ENCODE measurements at places on chromosomes 12 and 14.

- DNase-seq = no peak
Observed at GRCh38 chr12:57615637-57616036, 4.4 kb downstream of the ARHGEF25 start.

GRCh38 chr12:124777399-124778372 lies 86.0 kb downstream of the SCARB1 start:
- DNase-seq = peak; percentile 50

- no peak for DNase-seq
Observed at GRCh38 chr12:74689929-74690328, 152.3 kb downstream of the ATXN7L3B start.

GRCh38 chr14:46048127-46048526 lies 603.5 kb downstream of the RPL10L start:
- DNase-seq = no peak

DNA sequence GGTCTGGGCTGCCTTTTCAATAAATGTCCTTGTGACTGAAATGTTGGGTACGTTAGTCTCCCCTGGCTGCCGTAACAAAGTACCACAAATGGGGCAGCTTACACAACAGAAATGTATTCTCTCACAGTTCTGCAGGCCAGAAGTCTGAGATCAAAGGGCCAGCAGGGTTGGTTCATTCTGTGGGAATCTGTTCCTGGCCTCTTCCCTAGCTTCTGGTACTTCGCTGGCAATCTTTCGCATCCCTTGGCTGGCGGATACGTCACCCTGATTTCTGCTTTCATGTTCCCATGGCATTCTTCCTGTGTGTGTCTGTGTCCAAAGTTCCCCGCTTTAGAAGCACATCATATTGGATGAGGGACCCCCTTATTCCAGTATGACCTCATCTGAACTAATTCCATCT lies 95.8 kb upstream of the NCOR2 start:
- DNase-seq = no peak

GRCh38 chr12:57488402-57489156 lies 711 bp downstream of the MARS1 start:
- DNase-seq = no peak

DNA sequence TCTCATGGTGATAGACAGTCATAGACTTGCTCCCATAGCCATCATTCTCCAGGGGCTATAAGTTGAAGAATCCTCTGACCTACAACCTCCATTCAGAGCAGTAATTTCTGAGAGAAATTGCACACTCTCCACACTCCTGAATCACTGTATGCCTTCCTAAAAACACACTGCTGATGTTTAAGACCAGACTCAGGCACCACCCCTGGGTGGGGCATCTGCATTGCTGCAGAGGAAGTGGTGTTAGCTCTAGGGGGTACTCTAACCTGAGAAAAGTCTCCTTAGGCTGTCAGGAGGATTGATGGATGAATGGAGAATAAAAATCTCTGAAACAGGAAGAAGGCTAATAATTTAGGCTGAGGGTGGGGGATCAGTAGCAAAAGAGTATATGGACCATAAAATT lies 436.1 kb downstream of the DAD1 start:
- DNase-seq = no peak

GRCh38 chr14:64708148-64709004 lies 4.2 kb downstream of the PLEKHG3 start:
- peak; percentile 63 for DNase-seq

GRCh38 chr12:124616394-124617221 lies 49.2 kb upstream of the NCOR2 start:
- peak; percentile 45 for DNase-seq

DNA sequence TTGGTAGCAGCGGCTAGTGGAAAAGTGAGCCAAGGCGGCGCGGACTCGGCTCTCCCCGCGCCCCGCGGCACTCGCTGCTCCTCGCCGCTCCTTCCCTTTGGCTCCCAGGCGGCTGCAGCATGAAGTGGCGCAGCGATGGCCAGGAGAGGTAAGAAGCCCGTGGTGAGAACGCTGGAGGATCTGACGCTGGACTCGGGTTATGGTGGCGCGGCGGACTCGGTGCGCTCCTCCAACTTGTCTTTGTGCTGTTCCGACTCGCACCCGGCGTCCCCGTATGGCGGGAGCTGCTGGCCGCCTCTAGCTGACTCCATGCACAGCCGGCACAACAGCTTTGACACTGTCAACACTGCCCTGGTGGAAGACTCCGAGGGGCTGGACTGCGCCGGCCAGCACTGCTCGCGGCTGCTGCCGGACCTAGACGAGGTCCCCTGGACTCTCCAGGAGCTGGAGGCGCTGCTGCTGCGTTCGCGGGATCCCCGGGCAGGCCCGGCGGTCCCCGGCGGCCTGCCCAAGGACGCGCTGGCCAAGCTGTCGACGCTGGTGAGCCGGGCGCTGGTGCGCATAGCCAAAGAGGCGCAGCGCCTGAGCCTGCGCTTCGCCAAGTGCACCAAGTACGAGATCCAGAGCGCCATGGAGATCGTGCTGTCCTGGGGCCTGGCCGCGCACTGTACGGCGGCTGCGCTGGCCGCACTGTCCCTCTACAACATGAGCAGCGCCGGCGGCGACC lies 225.6 kb upstream of the CRY1 start:
- no peak for DNase-seq

DNA sequence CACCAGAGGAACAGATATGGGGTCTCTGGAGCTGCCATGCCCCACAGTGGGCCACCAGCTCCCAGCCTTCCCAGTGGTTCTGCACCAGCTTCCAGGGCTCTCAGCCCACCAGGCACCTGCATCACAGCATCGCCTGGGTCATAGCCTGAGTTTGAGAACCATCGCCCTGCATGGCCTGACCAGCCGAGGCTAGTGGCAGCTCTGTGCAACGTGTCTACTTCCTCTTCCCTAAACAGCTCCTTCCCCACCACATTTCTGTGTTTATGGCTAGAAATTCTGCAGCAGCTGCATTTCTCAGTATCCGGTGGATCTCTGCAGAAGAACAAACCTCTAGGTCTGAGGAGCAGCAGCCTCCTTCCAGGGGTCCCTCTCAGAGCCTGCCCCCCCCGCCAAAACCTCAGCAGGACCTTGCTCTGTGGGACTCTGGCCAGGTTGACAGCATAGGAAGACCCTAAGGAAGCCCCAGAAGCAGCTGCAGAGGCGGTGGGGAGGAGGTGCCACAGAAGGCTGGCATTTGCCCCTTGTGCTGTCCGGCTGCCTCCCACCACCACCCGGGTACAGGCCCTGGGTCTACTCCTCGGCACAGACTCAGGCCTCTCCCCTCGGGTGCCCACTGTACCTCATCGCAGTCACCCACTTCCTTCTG lies 47.7 kb downstream of the PSMA6 start:
- DNase-seq = peak; percentile 77

- peak; percentile 59 for DNase-seq
Observed at GRCh38 chr12:77049767-77050353, 15.5 kb downstream of the E2F7 start.

GRCh38 chr14:23362200-23362599 lies 2.8 kb downstream of the EFS start:
- no peak for DNase-seq

GRCh38 chr12:123058980-123059379 lies 78.5 kb downstream of the ARL6IP4 start:
- no peak for DNase-seq

DNA sequence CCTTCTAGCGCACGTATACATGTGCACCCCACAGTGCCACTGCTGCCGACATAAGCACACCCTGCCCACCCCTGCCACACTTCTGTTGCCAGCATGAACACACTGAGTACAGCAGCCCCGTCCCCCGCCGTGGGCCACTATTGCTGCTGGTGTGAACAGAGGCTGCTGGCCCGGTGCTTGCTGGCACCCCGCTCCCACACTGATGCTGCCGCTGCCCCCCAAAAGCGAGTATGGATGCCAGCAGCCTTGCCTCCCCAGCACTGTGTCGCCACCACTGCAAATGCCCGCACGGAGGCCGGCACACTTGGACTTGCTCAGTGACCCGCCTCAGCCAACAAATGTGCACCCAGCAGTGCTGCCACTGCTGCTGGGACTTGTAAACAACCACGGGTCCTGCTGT lies 872.4 kb upstream of the ATXN7L3B start:
- DNase-seq = no peak

DNA sequence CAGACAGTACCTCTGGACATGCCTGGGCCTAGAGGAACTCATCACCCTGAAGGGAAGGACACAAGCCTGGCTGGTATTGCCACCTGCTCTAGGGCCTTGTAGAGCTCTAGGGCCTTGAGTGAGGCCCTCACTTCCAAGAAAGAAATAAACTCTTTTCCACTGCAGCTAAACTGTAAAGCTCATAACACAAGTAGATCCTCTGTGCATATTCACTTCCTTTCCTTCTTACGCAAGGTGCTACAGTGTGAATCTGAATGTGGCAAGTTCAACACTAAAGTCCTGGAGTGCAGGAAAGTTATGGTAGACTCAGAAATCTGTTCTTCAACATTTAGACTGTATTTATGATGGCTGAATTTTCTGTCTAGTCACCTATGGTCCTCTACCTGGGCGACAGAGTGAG lies 14.5 kb downstream of the RNASE3 start:
- peak; percentile 41 for DNase-seq

DNA sequence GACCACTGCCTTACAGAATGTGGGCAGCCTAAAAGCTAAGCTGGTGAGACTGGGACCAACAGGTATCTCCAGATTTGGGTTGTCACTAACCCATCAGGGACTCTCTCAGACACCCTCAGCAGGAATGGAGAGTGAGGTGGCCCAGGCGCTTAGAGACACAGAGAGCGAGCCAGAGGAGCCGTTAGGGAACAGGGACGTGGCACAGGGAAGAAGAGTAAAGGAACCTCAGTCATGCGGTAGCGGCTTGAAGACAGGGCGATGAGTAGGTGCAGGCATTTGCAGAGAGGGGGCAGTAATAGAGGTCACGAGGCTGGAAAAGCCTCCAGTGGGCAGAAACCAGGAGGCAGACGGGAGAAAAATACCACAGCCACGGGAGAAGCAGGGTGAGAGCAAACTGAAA lies 158.0 kb upstream of the CCND2 start:
- no peak for DNase-seq

DNA sequence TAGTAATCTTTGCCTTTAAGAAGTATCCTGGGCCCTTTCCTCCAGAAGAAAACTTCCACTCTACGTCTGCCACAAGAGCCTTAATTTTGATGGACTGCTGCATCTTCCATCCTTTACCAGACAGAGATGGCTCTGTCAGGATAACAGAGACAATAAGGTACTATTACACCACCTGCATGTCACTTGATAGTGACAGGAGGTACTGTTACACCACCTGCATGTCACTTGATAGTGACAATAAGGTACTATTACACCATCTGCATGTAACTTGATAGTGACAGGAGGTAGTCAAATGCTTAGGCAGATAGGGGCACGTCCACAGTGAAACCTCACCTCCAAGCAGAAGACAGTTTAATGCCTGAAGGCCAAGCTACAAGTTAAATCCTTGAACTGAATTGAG lies 13.9 kb downstream of the OR6C74 start:
- DNase-seq = no peak

DNA sequence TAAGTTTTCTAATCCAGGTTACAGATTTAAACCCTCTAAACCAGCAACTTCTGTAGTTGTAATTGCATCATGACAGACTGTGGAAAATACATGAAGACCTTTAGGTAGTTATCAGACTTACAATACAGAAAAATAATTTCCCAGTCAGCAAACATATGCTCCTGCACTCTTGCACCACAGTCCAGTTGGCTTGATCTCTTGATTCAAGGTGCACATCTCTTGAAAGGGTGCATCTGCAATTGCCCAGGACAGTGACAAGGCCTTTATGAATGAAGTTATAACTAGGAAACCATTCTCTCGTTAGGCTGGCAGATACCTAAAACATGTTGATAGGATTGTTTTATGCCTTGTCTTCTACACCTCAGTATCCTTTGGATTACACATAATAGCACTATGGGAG lies 7.6 kb downstream of the PIWIL1 start:
- DNase-seq = no peak

DNA sequence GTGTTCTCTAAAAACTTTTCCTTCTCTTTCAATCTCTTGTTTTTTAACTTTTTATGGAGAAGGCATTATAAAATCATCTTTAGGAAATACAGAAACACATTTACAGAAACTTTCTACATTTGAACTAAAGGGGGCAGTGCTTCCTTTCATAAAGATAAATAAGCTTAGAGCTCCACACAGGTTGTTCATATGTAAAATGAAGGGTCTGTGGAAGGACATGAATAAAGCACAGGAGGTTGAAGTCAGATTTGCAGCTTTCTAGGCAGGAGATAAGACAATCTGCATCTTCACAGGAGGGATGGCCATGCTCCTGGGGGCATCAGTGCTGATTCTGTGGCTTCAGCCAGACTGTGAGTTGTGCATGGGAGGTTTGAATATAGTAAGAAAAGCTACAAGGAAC lies 426.0 kb downstream of the DAD1 start:
- no peak for DNase-seq

GRCh38 chr14:94989417-94989816 lies 167.9 kb downstream of the DICER1 start:
- no peak for DNase-seq

DNA sequence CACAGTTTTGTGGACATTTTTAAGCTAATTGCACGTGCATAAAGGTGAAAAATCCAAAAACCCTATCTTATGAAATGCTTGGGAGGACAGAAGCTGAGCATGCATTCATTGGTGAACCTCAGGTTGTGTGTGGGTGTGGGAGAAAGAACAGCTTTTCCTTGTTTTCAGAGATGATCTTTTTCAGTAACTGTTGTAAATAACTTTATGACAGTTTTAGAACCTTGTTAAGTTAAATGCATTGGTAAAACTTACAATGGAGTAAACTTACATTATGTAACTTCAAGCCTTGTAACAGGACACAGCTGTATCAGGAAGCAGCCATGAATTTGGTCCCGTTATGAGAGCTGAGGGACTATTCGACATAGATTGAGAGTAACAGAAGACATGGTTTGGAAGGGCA lies 587.4 kb downstream of the GALC start:
- DNase-seq = no peak

DNA sequence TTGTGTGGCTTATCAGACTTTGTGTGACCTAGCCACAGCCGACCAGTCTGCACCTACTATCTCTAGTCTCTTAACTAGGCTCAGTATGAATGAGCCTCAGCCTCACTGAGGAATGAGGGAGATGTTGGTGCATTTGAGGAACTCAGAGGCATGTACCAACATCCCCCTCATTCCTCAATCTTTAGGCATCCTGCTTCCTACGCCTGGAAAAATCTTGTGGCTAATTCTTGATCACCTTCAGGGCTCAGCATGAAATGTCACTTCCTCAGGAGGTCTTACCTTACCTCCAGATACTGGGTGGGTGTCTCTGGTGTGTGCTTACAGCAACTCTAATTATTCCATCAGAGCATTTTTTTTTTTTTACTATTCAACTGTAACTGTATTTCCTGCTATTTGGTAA lies 148.8 kb upstream of the TMCC3 start:
- no peak for DNase-seq

GRCh38 chr12:115755725-115756085 lies 521.8 kb downstream of the MED13L start:
- no peak for DNase-seq

Measured in inflammatory macrophage treated with lipopolysaccharide for 1 hour (primary cell).